NCI-H1105 (cell line): ENCODE measurements at places on chromosomes 6 and 20.

- DNase-seq: no peak
Observed at GRCh38 chr6:20541382-20541781, 7.1 kb downstream of the CDKAL1 start.

- DNase-seq: no peak
Observed at GRCh38 chr6:81594501-81594900, 158.0 kb downstream of the TENT5A start.

DNA sequence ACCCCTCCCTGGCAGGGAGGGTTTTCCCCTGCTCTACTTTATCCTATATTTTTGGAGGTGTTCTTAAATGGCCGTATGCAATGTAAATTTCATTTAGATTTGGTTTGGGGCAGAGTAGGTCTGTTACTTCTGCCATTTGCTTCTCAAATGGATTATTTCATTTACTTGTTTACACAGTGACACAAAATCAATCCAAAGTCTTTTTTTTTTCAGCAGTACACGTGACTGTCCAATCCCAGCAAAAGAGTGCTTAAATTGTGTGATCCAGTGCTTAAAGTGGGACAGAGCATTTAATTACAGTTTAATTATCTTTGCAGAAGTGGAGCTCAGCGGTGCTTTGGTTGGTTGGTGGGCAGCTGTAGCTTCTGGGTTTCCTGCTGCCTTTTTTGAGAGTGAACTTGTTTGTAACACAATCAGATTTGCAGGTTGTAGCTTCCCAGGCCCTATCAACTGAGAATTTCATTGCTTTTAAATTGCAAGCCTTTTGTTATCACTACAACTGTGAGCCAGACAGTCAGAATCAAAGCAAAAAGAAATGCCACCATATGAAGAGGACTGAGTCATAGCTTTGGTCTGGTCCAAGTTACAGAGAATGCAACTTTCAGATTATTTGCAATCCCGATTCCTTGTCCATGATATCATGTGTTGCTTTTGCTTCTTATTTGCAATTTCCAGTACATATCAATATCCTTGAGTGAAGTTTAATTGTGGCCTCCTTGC, 216.9 kb downstream of the DOK5 start:
- no peak for DNase-seq

DNA sequence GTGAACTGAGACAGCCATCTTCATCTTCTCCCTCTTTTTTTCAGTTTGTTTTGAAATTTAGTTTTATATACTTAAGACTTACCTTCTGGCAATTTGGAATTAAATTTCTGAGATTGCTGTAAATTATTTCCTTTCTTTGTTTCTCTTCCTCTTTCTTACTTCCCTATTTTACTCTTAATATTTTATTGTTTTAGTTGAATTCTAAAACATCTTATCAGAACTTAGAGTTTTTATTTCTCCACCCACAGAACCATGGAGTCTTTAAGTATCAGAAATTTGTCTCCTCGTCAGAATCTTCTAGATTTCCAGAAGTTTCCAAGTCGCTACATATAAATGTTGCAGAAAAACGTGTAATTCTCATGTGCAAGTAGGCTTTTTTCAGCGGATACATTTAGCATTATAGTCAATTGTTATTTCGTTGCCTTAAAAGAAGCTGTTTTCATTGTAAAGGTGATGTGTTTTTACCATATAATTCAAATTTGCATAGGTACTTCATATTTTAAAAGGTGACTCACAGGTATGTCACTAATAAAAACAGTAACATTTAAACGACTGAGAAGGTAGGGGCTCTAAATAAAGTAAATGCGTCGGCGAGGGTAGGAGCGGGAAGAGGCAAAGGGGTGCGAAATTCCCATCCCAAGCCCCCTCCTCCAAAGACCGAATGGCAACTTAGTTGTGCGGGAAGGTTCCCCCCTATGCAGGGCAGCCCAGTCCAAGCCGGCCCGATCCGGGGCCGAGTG, 866 bp upstream of the MYO6 start:
- DNase-seq: no peak

DNA sequence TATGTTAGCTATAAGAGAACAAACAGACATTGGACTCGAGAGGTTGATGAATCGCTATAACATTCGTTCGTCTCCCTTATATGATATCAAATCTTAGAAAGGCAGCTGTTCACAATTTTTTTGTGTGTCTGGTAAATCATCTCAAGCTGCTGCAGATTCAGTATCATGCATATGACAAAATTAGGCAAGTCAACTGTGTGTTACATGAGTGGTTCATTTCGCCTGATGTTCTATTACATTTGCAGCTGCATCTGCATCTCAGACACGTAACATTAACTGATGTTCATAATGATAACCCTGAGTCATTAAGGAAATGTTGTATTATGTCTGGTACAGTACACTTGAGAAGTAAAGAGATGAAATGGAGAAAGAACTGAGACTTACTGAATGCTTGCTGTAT, 92.1 kb downstream of the NKAIN2 start:
- no peak for DNase-seq

DNA sequence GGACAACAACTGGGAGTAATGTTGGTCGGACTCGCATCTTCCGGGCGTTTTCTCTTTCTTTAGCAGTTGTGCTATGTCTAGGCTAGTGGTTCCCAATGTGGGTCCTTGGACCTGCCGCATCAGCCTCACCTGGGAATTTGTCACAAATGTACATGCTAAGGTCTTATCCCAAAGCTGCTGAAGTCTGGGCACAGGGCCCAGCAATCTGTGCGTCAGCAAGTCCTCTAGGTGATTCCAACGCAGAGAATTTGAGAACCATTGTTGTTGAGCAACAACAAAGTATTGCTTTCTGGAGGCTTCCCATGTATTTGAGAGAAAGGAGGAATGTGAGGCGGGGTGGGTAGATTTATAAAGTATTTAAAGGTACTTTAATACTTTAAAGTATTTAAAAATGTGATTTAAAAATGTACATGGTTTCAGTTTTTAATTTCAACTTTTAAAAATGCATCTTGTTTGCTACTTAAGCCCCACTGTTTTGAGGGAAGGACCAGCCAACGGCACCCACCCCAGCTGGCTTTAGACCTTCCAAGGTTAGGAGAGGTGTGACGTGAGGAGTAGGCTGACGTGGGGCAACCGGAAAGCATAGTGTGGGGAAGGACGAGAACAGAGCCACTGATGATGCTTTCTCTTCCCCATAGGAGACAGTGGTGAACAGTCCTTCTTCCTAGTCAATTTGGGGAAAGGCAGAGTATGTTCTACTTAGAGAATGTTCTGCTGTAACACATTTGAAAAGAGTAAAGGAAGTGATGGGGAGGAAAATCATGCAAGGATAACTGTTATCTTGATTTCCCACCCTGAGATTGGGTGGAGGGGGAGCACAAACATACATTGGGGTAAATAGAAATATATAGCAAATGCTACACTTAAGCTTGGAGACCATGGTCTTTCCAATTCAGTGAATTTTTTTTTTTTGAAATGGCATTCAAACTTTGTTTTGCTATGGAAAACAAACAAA, 4.3 kb downstream of the UST start:
- DNase-seq: no peak
